ENCODE measurements at places on chromosomes 4 and X.

GRCh38 chrX:9605484-9605883, 140.6 kb downstream of the TBL1X start:
- no peak for DNase-seq

- no peak for DNase-seq
Observed at GRCh38 chr4:169279108-169279507, 8.4 kb upstream of the SH3RF1 start.

GRCh38 chr4:152606753-152607152, 70.9 kb upstream of the FBXW7 start:
- no peak for DNase-seq

GRCh38 chr4:93764639-93765246, 63.8 kb upstream of the ATOH1 start:
- no peak for DNase-seq

GRCh38 chr4:1772853-1773538, 20.1 kb upstream of the FGFR3 start:
- no peak for DNase-seq

DNA sequence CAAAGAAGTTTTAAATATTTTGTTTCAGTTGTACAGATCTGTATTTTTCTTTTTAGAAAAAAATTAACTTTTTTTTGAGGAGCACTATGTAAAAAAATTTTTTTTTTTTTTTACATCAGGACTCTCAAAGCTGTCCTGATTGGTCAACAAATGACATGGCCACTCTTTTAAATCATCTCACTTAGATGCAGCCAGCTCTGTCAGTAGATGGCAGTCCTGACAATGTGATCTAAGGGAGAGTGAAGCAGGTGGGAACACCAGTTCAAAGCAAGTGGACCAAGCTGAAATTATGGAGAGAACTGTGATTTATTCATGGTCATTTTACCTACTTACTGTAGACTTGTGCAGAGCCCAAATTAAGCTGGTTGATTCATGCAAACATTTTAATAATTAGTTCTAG, 174.7 kb upstream of the GPRIN3 start:
- DNase-seq, result no peak

DNA sequence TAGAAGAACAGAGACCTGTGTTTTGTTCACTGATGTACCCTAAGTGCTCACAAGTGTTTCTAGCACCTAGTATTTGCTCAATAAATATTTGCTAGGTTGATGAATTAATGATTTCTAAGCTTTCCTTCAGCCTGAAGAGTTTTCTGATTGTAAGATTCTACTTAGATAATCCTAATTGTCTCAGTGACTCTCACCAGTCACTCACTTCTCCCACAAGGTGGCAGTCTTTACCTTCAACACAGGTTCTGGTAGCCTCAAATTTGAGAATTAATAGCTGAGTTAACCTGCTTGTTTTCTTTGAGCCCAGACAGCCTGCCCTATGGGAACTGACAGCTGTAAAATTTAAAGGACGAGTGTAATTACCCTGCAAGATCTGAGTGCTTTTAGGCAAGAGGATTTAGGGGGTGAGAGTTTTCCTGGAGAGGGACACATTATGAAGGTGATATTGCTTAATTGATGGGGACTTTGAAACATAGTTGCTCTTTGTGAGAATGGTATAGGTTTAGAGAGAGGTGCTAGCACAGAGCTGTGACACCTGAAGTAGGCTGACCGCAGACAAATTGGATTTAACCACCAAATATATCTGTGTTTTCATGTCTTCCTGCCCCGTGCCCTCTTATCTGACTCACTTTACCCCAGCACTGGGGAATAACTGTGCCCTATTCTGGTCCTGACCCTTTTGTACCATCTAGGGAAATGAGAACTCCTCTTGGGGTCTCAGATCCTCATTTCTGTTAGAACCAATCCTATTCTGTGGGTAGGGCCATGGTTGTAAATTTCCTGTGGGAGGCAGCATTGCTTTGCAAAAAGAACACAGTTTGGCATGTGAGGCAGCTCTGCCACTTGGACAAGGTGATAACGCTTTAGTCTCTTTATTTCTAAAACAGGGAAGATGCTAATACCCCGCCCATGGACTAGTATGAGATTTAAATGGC, 27.7 kb downstream of the CD38 start:
- peak; percentile 3 for DNase-seq

DNA sequence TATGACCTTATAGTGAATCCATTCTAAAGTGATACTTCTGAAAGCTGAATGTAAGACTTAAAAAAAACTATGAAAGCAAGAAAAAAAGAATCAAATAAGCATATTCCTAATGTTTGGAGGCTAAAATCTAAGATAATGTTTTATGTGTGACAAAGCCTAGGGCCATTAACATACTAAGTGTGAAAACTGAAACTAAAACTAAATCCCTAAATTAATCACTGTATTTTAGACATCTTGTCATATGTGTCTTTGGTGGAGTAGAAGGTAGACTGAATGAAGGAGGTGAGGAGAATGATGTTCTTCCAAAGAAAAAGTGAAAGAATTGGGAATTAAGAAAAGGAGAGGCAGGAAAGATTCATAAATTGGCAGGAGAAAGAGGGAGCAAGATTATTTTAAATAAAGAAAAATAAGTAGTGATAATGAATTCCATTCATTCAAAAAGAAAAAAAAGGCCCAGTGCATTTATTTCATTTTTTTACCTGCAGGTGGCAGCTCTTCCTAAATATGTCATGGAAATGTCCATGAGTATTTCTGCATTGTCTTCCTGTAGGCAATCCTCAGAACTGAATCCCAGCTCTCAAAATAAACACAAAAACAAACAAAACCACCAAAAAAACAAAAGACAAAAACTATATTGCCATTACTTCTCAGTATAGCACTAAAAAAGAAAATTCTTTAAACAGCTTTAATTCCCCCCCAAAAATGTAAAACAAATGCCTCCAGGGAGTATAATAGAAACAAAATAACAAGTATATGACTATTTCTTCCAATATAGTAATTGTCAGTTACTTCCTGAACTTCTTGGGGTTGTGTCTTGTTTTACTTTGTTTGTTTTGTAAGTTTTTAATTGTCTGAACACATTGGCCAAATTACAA, 17.0 kb upstream of the AP1AR start:
- no peak for DNase-seq

- DNase-seq, result no peak
Observed at GRCh38 chrX:119503484-119503861, 35.2 kb downstream of the SLC25A5 start.

GRCh38 chr4:109691411-109691920, 11.8 kb downstream of the CASP6 start:
- no peak for DNase-seq
